Stimulated activated CD4-positive, alpha-beta T cell treated with anti-CD3 and anti-CD28 coated beads, Interleukin-1b, Interleukin-23, amount 100 ng/mL, for 24 hours (primary cell): ENCODE measurements at places on chromosomes 11 and 22.

DNA sequence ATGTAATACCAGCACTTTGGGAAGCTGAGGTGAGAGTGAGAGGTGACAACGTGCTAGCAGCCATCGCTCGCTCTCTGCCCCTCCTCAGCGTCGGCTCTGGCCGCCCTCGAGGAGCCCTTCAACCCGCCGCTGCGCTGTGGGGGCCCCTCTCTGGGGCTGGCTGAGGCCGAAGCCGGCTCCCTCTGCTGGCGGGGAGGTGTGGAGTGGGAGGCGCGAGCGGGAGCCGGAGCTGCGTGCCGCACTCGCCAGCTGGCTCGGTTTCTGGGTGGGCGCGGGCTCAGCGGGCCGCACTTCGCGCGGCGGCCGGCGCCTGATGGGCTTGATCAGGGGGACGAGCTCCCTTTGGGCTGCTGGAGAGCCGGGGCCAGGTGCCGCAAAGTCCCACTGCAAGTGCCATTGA lies 98.9 kb upstream of the UBASH3B start:
- DNase-seq = no peak

- DNase-seq = no peak
Measured at GRCh38 chr11:125090816-125091215, 20.6 kb downstream of the TMEM218 start.

DNA sequence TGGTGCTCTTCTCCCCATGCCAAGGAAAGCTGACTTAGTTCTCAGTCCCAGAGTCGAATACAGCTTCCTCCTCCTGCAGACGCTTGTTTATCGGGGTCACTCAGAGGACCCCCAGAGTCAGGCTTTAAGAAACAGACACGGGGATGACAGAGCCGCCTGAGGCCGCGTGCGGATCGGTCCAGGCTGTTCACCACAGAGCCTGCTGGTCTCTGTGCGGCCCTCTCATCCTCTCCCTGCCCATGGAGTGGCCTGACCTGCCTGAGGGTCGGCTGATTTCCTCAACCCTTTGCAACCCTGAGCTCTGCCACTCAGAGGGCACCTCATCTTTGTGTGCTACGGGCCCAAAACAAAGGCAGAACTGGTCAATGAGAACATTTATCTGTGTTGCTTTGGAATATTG lies 2.1 kb downstream of the GAL start:
- no peak for DNase-seq

- no peak for DNase-seq
Measured at GRCh38 chr11:114176321-114176720, 116.8 kb downstream of the ZBTB16 start.

- DNase-seq = peak; percentile 21
Measured at GRCh38 chr22:31496735-31497146, 405 bp downstream of the SFI1 start.

DNA sequence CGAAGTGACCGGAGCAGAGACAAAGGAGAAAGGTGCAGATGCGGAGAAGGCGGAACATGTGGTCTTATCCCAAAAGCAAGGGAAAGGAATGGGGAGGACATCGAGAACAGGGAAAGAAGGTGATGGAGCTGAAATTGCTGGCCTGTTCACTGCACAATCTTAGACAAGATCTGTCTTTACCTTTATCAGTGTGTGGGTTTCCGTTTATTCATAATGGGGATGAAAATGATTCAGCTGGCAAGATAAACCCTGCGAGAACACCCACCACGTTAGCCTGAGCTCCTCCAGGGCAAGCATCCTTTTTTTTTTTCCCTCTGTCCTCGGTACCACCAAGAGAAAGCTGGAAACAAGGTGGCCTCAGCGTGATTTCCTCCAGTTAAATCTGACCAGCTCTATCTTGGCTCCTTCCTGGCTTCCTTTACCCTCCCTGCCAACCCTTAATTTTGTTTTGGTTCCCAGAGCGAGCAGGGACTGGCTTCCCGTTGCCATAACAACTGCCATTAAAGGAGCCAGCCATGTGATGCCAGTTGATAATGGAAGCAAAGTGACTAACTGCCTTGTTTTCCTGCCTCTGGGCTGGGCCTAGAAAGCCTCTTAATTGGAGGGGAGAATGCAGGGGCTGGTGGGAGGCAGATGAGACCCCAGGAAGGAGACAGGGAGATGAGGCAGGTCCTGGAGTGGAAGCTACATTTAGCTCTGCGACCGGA lies 4.2 kb downstream of the SGSM1 start:
- no peak for DNase-seq

GRCh38 chr22:39938509-39939111 lies 21.6 kb upstream of the TMA7B start:
- no peak for DNase-seq

- no peak for DNase-seq
Measured at GRCh38 chr22:45473626-45474237, 29.0 kb upstream of the FBLN1 start.

GRCh38 chr11:120550007-120550406 lies 38.5 kb downstream of the GRIK4 start:
- no peak for DNase-seq

- DNase-seq = no peak
Measured at GRCh38 chr11:95081010-95081409, 8.6 kb upstream of the ENDOD1 start.

DNA sequence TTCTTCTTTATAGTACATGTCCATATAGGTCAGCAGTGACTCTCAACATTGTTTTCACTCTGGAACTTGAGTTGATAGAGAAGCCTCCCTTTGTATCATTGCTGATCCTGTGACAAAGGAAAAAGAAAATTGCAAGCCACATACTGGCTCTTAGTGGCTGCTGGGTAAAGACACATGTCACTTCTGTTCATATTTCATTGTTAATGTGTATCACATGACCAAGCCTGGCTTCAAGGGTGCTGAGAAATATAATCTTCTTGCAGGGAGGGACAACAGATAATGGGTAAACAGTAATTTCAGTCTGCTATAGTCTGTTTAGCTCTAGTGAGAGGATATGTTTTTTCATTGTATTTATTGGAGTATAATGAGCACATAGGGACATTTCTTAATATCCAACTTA lies 173.3 kb downstream of the PGR start:
- no peak for DNase-seq

GRCh38 chr22:43274595-43275240 lies 68.5 kb downstream of the SCUBE1 start:
- no peak for DNase-seq

DNA sequence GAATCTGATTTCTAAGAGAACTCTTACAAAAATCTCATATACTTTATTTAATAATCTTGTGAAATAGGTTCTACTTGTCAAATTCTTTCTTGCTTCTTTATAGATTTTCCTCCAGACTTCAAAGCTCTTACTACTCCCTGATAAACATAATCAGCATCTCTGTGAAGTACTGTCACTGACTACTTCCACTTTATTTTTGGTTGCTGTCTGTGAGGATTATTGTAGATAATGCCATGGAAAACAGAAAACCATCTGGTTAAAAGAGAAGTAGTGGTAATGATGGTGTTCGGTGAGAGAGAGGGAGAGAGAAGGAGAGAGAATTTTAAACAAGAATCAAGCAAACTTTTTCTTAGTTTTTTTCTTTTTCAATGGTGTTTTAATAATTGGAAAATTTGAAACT lies 152.3 kb downstream of the TMEM135 start:
- DNase-seq = no peak

DNA sequence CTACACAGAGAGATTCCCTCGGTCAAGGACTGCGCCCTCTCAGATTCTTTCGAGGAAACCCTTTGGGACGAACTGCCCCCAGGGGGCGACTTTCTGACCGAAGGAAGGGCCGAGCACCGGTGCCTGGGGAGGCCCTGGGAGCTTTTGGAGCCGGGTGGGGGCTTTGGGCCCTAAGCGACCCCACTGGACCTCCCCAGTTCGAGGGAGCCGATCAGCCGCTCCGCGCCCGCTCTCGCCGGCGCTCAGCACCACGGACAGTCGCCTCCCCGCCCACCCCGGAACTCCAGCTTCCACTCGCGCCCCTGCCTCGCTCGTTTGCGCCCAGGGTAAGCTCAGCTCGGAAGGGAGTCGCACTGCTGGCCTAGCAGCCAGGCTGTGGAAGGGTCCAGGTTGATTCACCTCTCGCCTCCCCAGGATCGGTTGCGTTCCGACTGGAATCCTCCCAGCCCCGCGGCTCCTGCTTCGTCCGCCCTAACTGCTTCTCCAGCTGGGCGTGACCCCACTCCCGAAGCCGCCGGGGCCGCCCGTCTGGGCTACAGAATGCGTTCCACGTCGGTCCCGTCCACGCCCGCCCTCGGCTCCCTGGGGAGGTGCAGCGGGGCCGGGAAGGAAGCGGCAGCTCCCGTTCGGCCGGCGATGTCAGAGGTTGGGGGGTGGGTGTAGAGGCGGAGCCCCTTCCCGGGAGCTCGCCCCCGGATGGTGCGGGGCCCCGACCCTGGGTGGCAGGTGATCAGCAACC lies 428 bp downstream of the SCN3B start:
- no peak for DNase-seq

DNA sequence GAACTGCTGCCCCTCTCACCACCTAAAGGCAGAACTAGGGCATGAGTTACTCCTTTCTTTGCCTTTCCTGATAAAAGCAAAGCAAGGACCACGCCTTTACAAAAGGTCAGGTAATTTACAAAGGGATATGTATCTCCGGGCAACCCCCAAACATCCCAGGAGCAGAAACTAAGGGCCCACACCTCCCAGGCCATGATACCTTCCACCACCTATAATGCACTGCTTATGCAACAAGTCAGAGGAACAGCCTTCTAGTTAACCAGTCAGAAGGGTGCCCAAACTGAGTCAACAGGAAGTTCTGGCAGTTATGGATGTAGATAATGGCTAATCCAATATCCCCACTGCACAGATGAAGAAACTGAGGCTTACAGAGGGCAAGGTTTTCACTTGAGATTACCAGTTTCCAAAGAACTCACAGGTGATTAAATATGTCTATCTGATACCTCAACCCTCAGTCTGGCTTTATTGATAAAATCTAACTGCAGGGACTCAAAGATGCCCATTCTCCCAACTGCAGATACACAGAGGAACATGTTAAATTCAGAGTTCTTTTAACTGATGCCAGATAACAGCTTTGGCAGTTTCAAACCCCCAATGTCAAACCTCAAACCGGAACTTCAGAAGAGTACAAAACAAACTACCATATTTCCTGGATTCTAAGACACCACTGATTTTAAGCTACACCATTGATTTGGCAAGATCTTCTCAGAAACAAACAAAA lies 16.8 kb upstream of the CASTOR1 start:
- DNase-seq = no peak

- DNase-seq = no peak
Measured at GRCh38 chr11:126420698-126421256, 65.3 kb downstream of the ST3GAL4 start.

DNA sequence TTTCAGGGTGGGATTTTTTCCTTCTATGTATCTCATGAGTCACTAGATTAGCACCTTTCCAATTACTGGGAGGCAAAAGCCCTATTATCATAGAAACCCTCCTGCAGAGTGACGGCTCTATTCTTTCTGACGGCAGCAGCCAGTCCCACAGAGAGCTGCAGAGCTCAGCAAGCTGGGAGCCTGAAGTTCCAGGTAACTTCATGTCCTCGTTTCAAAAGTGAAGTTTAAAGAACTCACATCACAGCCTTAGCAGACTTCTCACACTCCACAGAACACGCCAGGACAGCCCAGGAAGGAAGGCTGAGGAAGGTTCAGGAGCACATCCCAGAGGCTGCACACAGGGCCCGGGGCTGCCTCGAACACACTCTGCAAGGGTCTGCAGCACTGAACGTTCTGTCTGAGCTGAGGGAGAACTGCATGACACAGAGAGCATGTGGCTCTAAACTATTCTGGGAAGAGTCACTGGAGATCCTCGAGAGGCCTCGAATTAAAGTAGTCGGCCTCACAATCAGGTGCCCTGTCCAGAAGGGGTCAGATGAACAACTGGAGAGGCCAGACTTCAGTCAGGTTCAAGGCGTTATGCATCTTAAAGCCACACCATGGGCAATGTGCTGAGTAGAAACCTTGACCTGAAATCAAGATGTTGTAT lies 104.2 kb upstream of the DRD2 start:
- no peak for DNase-seq

DNA sequence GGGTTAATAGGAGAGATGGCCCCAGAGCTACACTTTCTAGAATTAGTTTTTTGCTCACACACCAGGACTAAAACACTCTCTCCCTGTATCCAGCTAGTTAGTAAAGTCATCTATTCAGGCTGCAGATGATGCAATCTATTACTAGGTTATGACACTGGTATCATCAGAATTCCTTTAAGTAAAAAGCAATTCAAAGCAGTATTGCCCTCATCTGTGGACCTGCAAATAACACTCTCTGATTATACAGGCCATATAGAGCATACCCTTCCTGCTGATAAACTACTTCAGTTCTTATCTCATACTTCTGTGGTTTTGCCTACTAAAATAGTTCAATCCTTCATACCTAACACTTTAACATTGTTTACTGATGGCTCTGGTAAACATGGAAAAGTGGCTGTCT lies 13.5 kb upstream of the MTMR2 start:
- DNase-seq = no peak

DNA sequence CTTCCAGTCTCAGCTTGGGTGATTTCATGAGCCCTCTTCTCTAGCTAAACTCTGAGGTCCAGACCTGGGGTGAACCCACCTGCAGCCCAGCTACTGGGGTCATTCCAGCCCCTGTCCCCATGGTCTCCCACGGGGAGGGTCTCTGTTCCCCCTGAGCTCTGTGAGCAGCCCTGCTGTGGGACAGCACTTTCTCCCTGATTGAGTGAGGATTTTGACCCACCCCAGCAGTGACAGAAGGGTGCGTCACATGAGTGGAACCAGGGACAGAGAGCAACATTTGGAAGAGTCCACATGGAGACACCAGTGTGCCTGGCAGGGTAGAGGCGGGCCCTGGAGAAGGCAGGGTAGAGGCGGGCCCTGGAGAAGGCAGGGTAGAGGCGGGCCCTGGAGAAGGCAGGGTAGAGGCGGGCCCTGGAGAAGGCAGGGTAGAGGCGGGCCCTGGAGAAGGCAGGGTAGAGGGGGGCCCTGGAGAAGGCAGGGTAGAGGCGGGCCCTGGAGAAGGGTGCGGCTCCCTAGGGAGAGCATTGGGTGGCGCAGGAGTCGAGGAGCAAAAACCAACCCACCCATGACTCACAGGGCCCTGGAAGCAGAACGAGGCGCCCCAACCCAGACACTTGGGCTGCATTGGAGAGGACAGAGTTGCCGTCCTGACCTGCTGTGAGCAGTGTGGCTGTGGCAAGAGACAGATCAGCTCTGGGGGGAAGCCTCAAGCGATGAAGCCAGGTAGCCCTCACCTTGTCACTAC lies 227.7 kb upstream of the B3GAT1 start:
- no peak for DNase-seq
